T-helper 9 cell (primary cell): ENCODE measurements at places on chromosomes 1 and 21.
A peak's percentile ranks its signal among the peaks of the same experiment; 100 is the strongest.

DNA sequence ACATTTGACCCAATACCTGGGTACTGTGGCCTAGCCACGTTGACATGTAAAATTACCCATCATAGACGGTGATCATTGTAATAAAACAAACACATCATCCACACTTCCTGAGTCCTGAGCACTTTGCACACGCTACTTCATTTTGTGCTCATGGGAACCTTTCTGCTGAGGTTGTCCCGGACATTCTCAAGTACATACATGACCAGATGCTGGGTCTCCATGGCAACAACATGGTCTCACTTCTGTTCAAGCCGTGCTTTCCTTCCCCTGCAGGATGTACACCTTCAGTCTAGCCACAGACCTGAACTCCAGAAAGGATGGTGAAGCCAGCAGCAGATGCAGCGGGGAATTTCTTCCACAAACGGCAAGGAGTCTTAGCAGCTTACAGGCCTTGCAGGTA lies 22.7 kb downstream of the UBASH3A start:
- DNase-seq = no peak

DNA sequence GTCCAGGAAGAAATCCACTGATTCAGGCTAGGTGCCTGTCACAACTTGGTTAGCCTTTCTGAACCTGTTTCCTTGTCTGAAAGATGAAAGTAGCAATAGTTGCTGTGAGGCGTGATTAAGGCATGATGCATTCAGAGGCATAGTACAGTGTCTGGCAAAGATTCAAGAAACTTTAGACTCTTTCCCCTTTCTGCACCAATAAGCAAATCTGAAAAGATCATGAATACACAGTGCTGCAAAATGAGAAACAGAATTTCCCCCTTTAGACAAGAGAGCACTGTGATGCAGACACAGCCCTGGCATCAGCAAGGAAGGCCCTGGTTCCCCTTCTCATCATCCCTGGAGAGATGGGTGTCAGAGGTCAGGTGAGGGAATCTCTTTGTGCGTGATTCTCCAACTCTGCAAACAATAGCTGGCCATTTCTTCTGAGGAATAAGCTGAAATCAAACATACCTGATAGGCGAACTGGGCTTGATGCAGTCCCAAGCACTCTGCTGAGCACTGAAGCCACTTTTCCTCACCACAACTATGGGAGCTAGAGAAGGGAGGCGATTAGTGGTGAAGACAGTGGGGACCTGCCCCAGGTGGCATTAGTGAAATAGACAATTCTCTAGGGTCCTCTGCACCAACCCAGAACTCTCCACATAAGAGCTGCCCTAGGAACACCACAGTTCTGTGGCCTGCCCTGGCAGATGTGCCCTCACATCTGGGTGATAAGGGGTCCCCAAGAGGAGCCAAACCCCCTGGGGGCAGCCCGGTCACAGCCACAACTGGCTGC lies 41.7 kb downstream of the ITPKB start:
- DNase-seq = no peak

GRCh38 chr1:7261490-7261889 lies 476.2 kb downstream of the CAMTA1 start:
- DNase-seq = no peak

- no peak for DNase-seq
These were observed 157.3 kb upstream of the PTGFR start for GRCh38 chr1:78333502-78333901.

DNA sequence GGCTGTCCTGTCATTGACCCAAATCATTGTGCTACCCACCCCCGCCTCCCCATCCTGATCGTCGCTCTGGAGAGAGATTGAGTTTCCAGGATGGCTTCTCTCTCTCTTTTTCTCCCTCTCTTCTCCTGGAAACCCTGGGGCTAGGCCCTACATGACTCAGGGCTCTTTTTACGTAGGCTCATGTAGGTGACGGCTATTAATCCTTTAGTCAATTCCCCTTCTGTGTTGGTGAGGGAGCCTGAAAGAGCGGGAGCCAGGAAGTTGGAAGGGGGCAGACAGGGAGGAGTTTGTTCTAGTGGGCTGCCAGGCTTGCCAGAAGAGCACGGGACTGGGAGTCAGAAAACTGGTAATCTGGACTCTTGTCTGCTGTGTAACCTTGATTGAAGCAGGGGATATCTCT lies 9.7 kb downstream of the ATP2B4 start:
- DNase-seq = no peak

- no peak for DNase-seq
These were observed 27.7 kb upstream of the VN1R5 start for GRCh38 chr1:247228133-247228532.

GRCh38 chr1:227869279-227869842 lies 53.9 kb downstream of the PRSS38 start:
- DNase-seq = no peak

DNA sequence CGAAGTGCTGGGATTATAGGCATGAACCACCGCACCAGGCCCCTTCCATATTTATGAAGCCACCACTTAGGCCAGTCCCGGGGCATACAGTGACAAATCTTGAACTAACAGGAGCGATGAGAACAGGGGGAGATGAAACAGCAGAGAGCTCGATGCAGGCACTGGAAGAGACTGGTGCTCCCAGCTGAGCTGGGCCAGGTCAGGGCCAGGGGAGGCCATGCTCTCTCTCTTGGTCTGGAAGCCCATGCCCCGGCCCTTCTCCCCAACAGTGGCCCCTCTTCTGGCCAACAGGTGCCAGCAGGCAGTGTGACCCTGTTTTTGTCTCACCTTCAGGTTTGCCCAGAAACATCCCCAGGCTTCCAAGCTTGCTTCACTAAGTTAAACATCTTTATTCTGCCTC lies 269.9 kb upstream of the C1orf174 start:
- no peak for DNase-seq

GRCh38 chr1:182118851-182119250 lies 57.3 kb upstream of the ZNF648 start:
- no peak for DNase-seq

DNA sequence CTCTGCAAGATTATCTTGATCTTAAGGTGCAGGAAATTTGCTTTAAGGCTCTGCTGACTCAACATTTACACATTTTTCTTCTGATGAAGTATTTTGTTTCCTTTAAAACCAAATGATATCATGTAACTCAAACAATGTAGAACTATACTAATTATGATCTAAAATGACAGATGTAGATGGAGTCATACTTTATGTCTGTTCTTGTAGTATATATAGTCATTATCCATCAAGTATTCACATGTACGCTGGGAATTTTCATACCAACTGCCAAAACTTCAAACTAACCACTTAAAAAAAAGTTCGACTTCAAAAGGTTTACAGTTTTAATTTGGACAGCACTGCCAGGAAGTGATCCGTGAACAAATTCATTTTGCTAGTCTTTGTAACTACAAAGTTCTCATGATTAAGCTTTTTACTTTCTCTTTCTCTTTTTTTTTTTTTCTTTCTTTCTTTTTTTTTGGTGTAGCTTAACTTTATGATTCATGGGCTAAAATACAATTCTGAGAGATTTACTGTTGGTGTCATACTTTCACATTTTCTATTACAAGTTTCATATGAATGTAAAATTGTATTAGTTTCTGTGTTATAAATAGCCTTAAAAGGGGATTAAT lies 509.0 kb upstream of the CXADR start:
- DNase-seq = no peak

GRCh38 chr1:243374412-243374811 lies 118.6 kb downstream of the SDCCAG8 start:
- DNase-seq = no peak

GRCh38 chr1:53141487-53142055 lies 867 bp downstream of the SLC1A7 start:
- no peak for DNase-seq

GRCh38 chr1:62436039-62436465 lies 797 bp upstream of the USP1 start:
- DNase-seq = peak; percentile 91

DNA sequence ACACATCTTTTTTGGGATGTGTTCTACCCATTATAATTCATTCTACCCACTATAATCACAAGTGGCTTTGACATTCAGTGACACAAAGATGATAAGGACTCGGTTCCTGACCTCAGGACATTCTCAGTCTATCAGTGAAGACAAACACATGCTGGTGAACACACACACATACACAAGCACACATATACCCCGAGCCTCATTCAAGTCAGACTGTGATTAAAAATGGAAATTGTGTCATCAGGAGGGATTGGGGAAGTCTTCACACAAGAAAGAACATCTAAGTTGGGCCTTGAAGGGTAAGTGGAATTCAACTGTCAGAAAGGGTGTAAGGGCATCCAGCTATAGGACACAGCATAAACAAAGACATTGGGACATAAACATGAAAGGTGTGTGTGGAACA lies 2.6 kb upstream of the LAD1 start:
- no peak for DNase-seq

GRCh38 chr21:32256873-32257620 lies 21.8 kb downstream of the MIS18A start:
- DNase-seq = no peak

- DNase-seq = no peak
These were observed 395.4 kb downstream of the MATN1 start for GRCh38 chr1:30328100-30328370.

DNA sequence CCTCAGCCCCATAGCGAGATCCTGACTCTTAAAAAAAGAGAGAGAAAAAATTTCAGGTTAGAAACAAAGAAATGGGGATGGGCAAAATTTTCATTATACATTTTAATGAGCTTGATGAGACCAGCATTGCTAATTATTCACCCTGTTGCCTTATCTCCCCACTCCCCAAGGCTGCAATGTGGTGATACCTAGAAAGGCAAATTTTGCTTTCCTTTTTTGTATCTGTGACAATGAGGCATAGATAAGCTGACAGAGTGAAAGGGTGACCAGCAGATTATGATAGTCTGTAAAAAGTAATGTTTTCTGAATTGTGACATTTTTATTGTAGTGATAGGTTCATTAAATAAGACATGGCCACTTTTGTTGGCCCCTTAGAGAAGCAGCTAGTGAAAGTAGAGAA lies 12.9 kb downstream of the SRRM1 start:
- no peak for DNase-seq

GRCh38 chr1:94579876-94580294 lies 38.3 kb upstream of the F3 start:
- DNase-seq = no peak

GRCh38 chr1:242556759-242557158 lies 32.3 kb upstream of the PLD5 start:
- no peak for DNase-seq

GRCh38 chr21:25283720-25284119 lies 323.6 kb downstream of the MRPL39 start:
- no peak for DNase-seq

DNA sequence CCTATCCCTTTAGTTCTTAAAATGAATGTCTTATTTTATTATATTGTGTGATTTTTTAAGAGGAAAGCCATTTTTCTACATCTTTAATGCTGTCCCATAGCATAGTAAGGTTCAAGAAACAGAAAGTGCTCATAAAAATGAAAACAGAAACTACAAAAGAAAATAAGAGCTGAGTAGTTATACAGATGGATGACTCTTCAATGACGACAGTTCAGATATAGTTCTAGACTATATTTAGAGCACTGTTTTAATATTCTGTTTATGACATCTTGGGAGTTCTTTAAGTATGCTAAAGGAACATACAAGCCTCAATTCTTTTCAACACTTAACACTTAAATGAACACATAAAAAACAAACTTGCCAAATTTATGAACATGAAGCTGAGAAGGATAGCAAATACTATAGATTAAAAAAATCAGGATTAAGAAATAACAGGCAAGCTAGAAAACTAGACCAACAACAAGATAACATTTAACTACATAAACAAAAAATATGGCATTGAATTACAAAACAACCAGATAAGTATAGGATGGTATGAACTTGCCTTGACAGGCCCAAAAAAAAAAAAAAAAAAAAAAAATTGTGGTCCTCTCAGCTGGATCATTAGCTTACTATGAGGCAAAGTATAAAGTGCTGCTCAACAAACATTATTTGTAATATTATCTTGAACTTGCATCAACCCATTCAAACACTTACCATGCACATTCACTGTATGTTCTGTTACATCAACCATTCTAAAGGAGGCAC lies 87.9 kb downstream of the ZZZ3 start:
- no peak for DNase-seq

DNA sequence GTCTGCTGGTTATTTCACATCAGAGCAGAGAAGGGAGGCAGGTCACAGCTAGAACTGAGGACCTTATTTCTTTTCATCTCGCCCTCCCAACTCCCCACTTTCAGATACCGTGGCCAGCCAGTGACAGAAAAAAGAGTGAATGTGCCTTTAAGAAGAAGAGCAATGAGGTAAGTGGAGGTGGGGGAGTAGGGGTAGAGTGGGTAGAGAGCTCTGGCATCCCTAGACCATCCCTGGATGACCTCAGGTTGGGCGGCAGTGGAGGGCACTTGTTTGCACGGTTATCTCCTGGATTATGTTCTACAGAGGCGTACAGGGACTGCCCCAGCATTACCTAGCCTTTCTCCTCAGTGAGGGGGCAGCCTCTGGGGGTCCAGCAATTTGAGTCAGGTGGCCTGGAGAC lies 4.6 kb downstream of the SEMA4A start:
- no peak for DNase-seq

- no peak for DNase-seq
These were observed 30.5 kb downstream of the TMCC2 start for GRCh38 chr1:205258261-205258691.

DNA sequence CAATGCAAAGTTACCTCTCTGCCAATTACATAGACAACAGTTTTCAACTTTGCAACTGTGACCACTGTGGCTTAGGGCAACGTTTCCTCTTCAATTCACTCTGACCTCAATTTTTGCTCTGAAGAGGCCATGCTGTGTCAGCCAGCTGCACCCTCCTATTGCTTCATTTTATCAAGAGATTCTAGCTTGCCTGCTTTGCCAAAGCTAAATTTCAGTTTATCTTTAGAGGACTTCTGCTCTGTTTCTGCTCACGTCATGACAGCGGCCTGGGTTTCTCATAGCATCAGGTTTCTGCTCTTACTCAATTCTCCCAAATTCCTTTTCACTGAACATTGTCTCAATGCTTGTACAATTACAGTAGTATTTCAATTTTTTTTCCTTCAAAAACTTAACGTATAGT lies 154.6 kb downstream of the PLA2G4A start:
- DNase-seq = no peak

DNA sequence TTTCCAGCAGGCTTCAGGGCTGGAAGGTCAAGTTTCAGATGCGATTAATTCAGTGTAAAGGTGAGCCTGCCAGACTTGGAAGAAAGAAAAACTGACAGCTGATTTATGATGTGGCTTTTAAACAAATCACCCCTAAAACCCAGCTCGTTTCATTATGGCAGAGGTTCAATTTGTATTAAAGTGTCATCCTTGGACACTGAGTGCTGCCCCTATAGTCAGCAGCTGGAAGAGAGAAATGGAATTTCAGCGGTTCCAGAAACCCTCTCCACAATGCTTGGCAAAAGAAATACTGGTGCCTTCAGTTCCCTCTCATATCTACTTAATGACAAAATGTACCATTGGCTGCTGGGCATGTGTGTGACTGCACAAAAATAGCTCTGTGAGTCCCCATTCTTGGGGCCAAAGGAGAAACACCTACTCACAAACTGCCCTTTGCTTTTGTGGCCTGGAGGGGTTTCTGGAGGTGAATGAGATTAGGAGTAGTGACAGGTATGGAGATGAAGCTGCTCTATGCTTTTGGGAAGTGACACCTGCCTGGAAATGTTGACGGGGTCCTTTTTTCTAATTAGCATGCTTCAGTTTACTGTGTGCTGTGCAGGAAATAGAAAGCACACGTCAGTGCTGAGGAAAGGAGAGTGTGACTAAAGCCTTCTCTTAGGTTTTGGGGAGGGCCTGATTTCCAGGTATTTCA lies 95.1 kb upstream of the TSPAN2 start:
- no peak for DNase-seq
